Fibroblast of skin of scalp (primary cell): ENCODE measurements at places on chromosomes 4 and X.
A peak's percentile ranks its signal among the peaks of the same experiment; 100 is the strongest.

GRCh38 chr4:151798678-151799416, 38.0 kb upstream of the GATB start:
- DNase-seq: no peak

DNA sequence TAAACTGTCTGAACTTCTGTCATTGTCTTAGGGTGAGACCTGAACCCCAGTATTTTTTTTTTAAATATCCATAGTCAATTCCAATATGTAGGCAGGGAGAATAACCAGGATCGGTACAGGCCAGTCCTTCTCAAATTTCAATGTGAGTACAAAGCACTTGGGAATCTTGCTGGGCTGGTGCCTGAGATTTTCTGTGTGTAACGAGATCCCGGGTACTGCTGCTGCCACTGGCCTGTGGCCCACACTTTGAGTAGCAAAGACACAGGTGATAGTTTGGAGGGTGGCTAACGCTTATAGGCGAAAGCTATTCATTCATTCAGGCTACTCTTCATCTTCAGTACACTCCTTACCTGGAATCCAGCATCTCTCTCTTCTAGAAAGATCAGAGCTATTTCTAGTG, 923.6 kb upstream of the TENM3 start:
- no peak for DNase-seq

DNA sequence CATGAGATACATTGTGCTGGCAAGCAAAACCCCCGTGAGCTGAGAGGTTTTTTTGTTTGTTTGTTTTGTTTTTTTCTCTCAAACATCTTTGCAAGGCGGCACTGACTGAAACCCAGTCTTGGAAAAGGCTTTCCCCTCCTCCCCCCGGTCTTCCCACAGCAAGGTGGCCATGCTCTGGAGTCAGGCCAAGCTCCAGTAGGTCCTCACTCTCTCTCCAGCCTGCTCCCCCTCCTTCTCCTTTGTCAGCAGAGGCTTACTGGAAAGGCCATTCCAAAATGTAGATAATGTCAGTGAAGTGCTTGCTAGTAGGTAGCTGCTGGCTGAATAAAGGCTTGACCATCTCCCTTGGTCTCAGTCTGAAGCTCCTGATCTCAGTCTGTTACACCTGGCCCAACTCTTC, 32.6 kb downstream of the FRMPD3 start:
- no peak for DNase-seq

GRCh38 chr4:68909385-68909784, 42.2 kb downstream of the UGT2A3 start:
- no peak for DNase-seq

GRCh38 chr4:41146716-41147506, 67.4 kb downstream of the APBB2 start:
- DNase-seq: peak; percentile 61

DNA sequence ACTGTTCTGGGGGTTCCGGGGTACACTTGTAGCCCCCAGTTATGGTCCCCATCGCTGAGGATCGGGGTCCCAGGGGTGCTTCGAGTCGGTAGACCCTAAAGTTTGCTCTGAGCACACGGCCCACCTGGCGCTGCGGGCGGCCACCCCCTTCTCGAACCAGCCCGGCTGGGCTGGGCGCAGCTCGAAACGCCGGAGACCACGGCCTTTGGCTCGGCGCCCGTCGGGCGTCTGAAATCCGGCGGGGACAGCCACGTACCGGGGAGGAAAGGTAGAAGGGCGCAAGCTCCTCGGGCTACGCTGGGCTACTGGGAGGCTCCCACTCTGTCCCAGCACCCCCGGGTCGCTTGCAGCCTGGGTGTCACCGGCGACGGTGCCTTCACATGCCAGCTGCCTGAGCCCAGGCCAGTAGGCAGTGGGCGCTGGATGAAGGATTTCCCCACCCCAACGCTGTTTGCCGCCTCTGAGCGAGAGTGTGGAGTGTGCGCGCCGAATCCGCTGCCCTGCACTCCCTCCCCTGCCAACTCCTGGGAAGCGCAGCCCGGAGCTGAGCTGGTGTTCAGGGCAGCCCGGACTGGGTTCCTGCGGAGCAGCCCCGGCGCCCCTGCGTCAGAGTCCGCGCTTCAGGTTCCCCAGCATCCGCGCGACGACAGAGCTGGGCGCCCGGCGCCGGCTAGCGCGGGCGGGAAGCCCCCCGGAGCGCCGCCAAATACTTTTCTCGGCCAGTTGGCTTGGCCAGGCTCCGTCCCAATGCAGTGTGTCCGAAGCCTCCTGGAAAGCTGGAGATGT, 637 bp downstream of the MAMLD1 start:
- peak; percentile 41 for DNase-seq

DNA sequence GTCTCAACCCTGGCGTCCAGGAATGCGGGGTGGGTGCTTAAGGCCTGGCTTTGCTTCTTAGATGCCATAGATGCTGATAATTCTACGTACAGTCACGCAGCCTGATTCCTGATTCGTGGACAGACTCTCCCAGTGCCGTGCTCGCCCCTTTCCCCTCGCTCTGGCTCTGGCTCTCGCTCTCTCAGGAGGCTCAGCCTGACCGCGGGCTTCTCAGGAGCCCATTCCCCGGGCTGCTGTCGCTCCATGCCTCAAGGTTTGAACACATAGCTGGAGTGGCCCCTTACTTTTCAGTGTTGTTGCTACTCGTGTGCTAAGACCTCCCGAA, 59.2 kb upstream of the ZC4H2 start:
- no peak for DNase-seq

- no peak for DNase-seq
Observed at GRCh38 chr4:182680234-182680653, 236.9 kb downstream of the DCTD start.

- peak; percentile 43 for DNase-seq
Observed at GRCh38 chrX:102846544-102847236, 90.4 kb upstream of the RAB40AL start.

- DNase-seq: peak; percentile 22
Observed at GRCh38 chr4:102008711-102009110, 218.2 kb downstream of the BANK1 start.

- DNase-seq: peak; percentile 44
Observed at GRCh38 chr4:127214931-127215330, 417.8 kb upstream of the INTU start.

- DNase-seq: peak; percentile 1
Observed at GRCh38 chrX:10327651-10328050, 170.9 kb downstream of the CLCN4 start.

- DNase-seq: no peak
Observed at GRCh38 chr4:157655096-157655809, 434.7 kb downstream of the GRIA2 start.

DNA sequence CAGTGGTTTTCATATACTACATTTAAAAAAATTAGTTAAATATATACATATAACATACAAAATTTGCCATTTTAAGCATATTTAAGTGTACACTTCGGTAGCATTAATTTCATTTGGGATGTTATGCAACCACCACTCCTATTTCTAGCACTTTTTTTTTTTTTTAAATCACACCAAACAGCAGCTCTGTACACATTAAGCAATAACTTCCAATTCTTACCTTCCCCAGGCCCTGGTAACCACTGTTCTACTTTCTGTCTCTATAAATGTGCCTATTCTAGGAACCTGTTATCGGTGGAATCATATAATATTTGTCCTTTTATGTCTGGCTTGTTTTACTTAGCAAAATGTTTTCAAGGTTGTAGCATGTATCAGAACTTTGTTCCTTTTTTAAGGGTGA, 39.1 kb downstream of the TMEM164 start:
- DNase-seq: no peak

DNA sequence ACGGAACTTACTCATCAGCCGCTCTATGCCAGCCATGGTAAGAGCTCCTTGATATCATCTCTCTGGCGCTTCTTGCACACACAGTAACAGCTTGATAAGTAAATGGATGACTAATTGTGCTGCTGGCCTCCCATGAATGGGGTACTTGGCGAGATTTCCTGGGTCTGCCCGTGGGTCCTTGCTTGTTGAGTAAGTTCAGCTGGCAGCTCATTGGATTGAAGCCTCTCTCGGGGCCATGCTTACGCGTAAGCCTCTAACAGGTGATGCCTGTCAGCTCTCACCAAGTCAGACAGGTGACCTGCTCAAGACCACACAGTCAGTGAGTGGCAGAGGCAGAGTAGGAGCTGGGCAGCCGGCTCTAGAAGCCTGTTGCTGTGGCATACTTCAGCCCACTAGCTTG, 7.7 kb downstream of the NSG1 start:
- DNase-seq: no peak

DNA sequence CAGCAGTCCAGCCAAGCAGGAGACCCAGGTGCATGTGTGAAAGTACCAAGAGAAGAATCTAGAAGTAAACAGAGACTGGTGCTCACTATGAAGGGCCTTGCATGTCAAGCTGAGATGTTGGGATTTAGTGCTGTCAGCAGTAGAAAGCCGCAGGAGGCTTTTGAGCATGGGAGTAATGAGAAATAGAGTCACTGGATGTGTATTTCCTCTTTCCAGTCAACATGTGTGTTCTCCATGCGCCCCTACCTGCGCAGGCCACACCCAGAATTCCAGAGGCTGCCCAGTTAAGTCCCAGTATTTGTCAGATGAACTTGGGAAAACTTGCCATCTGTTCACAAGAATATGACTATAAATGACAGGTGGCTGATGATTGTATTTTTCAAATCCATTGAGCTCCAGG, 4.5 kb upstream of the MAMLD1 start:
- no peak for DNase-seq

DNA sequence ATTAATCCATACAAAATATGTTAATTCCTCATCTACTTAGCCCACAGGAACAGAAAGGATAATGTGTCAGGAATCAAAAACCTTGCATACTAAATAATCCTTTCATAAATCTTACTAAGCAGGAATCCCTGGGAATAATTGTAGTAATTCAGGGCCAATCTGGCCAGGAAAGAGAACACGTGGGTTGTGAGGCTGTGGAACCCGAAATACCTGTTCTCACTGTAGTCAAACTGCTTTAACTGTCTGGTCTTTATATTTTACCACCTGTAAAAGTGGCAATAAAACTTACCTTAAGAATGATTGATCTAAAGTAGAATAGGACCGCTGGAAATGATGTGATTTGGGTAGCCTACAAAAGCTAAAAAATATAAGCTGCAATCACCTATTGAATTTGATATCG, 1620.9 kb downstream of the STIM2 start:
- no peak for DNase-seq

DNA sequence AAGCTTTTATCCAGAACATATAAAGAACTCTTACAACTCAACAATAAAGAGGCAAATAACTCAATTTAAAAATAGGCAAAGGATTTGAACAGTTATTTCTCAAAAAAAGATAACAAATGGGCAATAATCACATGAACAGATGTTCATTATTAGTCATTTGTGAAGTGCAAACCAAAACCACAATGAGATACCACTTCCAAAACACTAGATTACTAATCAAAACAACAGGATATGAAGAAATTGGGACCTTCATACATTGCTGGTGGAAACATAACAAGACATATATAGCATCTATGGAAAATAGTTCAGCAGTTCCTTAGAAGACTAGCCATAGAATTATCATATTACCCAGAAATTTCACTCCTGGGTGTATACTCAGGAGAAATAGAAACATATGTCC, 224.6 kb downstream of the FBXO8 start:
- no peak for DNase-seq

- no peak for DNase-seq
Observed at GRCh38 chr4:154743683-154744340, at the start of gene LRAT. TSS of gene LRAT (plus strand) at chr4:154744000. CDS start at chr4:154744327, 327 bp downstream.

DNA sequence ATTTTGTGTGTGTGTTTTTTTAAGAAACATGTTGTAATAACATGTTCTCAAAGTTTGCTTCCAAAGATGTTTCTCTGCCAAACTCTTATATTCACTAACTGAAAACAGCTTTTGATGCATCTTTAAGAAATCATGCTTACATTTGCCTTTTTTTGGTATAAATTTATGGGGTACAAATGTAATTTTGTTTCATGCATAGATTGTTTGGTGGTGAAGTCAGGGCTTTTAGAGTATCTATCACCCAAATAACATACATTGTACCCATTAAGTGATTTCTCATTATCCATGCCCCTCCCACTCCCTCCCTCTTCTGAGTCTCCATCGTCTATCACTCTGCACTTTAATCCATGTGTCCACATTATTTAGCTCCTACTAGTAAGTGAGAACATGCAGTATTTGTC, 30.8 kb downstream of the SPINK2 start:
- DNase-seq: no peak

DNA sequence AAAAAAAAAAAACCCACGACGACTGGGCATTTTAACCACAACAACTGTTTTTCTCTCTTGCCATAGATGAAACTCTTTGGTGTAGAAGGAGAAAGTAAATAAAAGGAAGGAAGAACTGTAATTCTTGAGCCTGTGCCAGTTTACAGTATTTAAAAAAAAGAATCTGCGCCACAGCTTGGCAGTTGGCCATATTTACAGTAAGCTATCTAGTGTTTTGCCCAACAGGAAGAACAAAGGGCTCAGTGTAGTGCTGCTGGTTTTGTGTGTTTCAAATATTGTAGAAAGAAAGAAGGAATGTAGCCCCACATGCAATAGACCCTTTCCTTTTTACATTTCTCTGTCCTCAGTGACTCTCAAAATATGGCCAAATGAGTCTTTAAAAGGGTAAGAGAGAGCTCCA, 66.1 kb downstream of the NR3C2 start:
- DNase-seq: peak; percentile 24

GRCh38 chrX:151697522-151697921, 2.3 kb downstream of the PRRG3 start:
- peak; percentile 91 for DNase-seq

DNA sequence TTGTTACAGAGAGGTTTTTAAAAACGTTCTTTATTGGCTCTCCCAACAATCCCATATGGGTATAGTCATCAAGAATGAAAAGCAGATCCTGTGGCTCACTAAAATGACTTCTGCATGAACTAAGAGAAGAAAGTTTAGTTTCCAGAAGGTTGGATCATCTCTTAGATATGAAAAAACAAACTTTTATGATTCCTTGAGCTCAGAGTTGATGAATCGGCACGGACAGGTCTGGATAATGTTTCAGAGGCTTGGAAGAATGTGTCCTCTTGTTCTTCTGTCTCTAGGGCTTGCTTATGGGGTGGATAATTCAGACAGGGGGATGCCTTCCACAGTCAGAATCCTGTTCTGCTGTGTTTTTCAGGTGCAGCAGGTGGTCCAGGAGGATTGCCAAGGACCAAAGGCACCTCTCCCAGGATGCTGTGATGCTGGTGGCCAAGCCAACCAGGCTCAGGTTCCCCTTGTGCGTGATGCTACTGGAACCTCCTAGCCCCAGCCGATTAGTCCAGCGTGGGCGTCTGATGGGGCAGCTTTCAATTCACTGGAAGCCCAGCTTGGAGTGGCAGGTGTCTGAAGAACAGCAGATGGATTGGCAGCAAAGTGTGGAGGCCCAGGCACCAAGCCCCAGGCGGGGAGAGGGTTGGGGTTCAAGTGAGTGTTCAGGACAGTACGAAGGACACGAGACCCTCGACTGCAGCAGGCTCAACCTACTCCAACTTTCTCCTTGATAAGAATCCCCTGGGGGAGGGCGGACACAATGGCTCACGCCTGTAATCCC, 30.3 kb downstream of the CCKAR start:
- DNase-seq: peak; percentile 54
